Urinary bladder (tissue), 4 donors: ENCODE measurements at places on chromosomes 11 and 22. TPM values are rescaled to one million over a fixed set of nuclear protein-coding genes. Genes with fewer than 3 reads are reported as not detected.

Gene PRODH
- total RNA-seq = 1.1 TPM

Gene PKDREJ
- total RNA-seq = 0.05 TPM

DNA sequence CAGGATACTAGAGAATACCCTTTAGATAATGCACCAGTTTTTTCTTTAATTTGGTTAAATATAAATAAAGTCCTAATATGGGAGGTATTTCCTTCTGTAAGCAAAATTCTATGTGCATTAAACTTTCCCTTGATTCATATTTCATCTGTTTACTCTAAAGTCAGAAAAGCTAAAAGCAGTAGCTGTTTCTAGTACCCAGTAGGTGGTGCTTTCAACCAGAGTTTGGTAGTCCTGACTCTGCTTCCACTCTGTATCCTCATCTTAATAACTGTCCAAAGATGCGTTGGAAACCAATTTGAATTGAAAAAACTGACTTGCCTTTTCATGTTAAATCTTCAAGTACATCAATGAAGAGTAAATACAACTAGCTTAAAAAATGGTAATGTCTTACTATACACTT, 1065.2 kb downstream of the JRKL start:
- no peak for DNase-seq

GRCh38 chr11:27234043-27234668, 128.9 kb downstream of the CCDC34 start:
- DNase-seq = no peak

Gene DNAJB7
- not detected for total RNA-seq

Gene GDPD4
- total RNA-seq = not detected

- no peak for DNase-seq
Measured at GRCh38 chr11:77789731-77790476, 30.6 kb downstream of the RSF1 start.

- no peak for DNase-seq
Measured at GRCh38 chr22:42770941-42771647, 50.4 kb upstream of the A4GALT start.

- DNase-seq = no peak
Measured at GRCh38 chr11:126304457-126305075, 706 bp downstream of the DCPS start.

DNA sequence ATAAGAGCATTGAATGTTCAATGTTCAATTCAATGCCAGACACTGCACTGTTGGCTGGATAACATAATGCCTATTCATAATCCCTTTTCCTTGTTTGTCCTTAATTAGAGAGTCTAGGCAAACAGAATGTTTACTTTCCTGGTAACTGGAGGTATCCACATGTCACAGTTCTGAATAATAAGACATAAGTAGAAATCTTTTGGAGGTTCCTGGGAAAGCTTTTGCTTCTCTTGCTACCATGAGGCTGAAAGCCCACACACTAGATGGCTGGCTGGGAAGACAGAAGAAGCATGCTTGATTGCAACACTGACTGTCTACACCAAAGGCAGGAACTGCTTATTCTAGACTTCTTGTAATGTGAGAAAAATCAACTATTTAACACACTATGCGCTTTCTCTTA, 79.5 kb downstream of the GAB2 start:
- no peak for DNase-seq

GRCh38 chr11:22479208-22479607, 141.0 kb downstream of the SLC17A6 start:
- DNase-seq = no peak

DNA sequence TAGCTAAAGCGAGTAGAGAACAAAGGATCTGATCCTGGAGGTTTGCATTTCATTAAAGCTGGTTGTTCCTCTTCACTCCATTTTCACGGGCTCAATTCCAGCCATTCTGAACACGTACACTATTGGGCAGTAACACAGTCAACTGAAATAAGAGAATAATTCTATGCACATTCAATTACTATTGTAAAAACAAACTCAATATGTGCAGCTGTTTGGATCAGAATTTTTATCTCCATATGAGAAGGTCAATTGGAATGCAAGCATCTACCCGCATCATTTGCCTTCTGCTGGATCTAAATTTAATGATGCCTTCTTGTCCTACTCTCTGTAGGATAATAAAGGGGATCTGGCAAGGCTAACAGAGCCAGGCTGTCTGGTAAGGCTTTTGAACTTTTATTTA, 562.8 kb upstream of the CCDC179 start:
- DNase-seq = no peak

GRCh38 chr11:71246559-71246958, 5.8 kb downstream of the SHANK2 start:
- no peak for DNase-seq

DNA sequence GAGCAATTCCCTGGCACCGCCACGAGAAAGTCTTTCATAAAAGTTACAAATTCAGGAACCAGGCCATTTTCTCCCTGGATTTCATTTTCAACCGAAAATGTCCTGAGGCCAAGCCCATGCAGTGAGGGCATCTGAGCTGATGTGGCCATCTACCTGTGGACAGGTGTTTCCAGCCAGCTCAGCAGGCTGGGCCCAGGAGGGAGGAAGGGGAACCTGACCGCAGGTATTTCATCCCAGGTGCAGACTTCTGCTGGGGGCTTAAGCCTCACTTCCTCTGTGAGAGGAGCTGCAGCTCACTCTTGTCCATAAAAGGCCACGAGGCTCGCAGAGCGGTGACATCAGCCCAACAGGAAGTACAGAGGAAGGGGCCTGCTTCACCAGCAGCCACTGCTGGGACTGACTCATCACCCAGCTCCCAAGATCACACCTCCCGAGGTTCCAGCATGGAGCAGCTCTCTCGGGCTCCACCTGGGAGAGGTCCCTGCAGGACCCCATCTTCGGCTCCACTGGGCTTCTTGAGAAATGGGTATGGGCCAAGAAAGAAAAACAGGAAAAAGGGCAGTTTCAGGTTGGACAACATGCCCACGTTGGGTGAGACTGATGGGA, 56.4 kb downstream of the MYH9 start:
- peak; percentile 62 for DNase-seq

DNA sequence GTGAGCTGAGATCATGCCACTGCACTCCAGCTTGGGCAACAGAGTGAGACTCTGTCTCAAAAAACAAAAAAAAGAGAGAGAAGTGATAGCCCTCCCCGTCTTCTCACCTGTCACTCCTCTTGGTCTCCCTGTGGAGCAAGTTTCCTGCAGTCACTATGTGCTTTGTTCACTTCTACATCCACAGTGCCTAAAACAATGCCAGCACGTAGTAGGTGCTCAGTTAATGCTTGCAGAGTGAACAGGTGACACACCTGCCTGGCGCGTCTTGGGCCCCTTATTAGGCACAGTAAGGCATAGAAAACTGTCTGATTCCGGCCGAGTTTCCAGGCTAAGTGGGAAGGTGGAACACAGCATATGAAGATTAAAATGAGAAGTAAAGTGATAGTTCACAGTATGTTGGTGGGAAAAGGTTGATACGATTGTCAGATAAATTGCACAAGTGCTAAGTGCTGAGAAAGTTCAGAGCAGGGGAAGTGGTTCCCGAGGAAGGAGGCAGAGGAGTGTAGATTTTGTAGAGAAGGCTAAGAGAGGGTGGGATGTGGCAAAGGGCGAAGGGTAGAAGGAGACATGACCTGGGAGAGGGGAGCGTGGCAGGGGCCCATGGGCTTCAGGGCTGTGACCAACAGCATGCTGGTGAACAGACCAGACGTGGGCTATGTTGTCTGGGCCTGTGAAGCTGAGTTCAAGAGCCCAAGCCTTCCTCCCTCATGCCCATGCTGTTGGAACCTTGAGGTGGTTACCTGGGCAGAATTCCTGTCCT, 41.9 kb downstream of the BCR start:
- DNase-seq = no peak

- no peak for DNase-seq
Measured at GRCh38 chr11:64036087-64037026, 626 bp downstream of the FLRT1 start.

Gene LMO1
- not detected for total RNA-seq

- DNase-seq = no peak
Measured at GRCh38 chr11:119046489-119046888, 10.5 kb downstream of the HYOU1 start.

GRCh38 chr11:108973402-108974162, 308.7 kb downstream of the DDX10 start:
- DNase-seq = no peak

- no peak for DNase-seq
Measured at GRCh38 chr11:65254724-65255123, 7.0 kb upstream of the POLA2 start.

Gene CRYAB
- 21.3 TPM for total RNA-seq

Gene RFPL2
- total RNA-seq = not detected

DNA sequence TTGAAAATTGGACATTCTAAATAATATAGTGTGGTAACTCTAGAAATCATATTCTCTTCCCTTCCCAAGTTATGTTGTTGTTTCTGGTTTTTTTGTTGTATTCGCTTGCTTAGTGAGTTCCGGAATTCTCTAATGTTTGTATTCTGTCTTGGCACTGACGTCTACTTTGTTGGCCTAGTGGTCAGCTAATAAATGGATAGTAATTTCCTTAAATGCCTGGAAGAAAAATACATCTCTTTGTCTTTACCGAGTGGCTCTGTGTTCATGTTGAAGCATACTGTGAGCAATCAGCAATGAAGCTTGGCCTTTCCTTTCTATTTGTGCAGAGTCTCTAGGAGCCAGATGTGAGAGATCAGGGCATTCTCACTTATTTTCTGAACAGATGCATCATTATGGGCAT, 1225.7 kb downstream of the JRKL start:
- DNase-seq = no peak

DNA sequence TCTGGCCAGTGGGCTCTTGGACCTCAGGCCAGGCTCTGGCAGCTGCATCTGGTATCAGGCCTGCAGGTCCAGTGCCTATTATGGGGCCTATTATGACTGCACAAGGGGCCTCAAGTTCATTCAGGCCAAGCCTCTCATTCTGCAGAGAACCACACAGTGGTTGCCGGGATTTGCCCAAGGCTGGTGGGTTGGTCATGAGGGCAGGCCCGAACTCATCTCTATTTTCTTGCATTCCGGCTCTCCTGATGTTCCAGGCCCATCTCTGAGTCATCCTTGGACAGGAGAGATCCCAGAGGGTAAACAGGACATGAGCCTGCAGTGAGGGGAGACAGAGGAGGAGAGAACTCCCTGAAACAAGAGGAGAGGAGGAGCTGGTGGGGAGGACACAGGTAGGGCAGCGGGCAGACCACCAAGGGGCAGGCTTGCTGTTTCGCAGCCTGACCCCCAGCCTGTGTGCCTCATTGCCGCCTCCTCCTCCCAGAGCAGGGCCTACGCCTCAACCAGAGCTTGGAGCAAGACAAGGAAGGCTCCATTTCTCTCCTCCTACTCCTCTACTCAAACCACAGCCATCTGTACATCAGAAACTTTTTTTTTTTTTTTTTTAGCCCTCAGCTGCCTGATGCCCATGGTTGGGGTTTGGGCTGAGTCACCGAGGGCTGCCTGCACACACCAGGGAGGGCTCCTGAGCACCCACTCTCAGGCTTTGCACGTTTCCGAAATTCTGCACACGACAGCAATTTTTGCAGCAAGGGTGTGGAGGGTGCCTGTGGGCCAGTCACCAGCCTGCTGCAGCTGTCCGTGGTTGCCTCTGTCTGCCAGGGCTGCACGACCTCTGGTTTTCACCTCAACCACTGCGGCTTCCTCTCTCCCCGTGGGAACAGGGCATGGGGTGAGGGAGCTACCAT, 12.7 kb upstream of the TREH start:
- no peak for DNase-seq

DNA sequence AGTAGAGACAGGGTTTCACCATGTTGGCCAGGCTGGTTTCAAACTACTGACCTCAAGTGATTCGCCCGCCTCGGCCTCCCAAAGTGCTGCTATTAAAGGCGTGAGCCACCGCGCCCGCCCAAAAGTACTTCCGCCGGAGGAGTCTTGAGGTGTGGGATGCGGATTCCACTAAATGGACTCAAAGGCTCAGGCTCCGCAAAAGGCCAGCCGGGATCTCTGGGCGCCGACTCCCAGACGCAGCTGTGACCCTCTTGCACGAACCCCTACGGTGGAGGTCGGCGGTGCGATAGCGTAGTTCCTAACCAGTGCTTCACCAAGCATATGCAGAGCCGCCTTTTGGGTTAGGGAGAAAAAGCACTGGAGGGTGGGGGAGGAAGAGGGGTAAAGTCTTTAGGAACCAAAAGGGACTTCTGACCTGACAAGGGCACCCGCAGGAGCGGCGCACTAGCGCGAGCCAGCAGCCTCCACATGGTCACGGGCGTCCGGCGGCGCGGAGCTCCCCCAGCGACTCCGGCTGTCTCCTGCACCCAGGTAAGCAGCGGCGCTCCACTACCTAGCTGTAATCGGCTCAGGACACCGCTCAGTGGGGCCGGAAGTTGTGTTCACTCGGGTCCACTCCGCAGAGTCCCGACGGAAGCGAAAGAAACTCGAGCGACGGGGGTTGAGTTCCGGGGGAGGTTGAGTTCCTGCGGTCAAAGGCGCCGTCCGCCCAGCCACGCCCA, at the start of gene MRPL16:
Gene MRPL16 (minus strand): TSS at position 590 of the 722 bp plus-strand sequence. CDS start 120 bp downstream, at position 470.
- DNase-seq = peak; percentile 82

- no peak for DNase-seq
Measured at GRCh38 chr11:27700351-27701301, at the start of gene BDNF. TSS of gene BDNF (minus strand) at chr11:27700455. CDS start at chr11:27658564, 41,891 bp downstream.

DNA sequence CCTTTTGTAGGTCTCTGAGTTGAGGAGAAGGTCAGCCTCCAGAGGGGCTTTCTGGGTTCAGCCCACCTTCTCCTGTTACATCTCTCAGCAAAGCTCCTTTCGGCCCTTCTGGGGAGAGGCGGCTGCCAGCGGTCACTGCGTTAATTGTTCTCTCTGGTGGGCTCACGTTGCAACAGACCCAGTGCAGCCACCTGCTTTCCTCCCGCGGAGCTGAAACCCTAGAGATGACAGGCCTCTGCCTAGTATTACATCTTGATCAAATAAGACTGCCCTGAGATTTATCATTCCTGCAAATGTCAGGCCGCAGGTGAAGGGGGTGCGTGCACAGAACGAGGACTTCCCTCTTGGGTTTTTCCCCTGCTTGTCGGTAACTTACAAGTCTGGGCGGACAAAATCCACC, 43.2 kb upstream of the CREB3L1 start:
- no peak for DNase-seq

DNA sequence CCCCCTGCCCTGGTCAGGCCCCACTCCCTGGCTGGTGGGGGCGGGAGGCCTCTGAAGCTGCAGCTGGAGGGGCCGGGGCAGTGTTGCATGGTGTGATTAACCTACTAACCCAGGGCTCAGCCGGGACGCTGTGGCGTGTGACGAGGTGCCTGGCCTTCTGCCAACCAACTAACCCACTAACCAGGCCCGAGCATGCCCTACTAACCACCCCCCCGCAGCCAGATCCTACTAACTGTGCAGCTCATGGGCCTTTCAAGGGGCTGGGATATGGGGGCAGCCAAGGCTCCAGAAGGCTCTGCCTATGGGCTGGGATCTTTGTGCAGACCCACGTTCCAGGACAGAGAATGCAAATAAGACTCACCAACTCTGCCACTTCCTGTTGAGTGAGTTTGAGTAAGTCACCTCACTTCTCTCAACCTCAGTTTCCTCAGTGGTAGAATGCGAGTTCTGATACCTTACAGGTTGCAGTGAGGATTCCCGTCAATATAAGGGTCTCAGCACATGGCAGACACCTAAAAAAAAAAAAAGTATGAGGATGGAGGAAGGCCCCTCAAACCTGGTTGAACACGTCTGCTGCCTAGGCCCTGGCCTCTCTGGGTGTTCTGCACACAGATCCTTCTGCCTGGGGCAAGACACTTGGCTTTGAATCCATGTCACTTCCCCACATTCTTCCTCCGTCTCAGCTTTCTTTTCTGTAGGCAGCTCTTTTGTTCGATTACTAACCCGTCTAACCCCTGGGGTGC, 14.1 kb downstream of the MIAT start:
- no peak for DNase-seq

Gene C1QTNF6
- 11.6 TPM for total RNA-seq
